Fibroblast of skin of right biceps (primary cell): ENCODE measurements at places on chromosomes 7 and 10.

GRCh38 chr7:56218510-56218909 is 102.3 kb upstream of the NUPR2 start:
- no peak for DNase-seq

- no peak for DNase-seq
Measured at GRCh38 chr7:101985057-101985902, 167.9 kb downstream of the CUX1 start.

- DNase-seq: no peak
Measured at GRCh38 chr7:26376175-26376917, 84.7 kb downstream of the SNX10 start.

DNA sequence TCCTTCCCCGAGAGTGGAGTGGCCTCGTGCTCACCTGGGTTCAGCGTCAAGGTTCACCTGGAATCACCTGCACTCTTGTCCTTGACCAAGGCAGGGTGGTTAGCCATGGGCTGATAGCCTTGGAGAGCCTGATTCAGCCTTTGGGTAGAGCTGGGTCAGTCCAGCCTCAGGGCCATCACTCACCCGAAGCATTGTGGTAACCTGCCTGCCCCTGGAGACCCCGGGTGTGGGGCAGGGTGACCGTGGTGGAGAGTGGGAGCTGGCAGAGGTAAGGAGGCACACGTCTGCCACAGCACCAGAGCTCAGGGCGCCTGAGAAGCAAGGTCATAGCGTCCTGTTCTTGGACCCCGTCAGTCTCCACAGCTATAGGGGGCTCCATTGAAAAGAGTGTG is 27.8 kb upstream of the WDFY4 start:
- DNase-seq: no peak

GRCh38 chr7:131836733-131837132 is 280.3 kb upstream of the PODXL start:
- DNase-seq: no peak

DNA sequence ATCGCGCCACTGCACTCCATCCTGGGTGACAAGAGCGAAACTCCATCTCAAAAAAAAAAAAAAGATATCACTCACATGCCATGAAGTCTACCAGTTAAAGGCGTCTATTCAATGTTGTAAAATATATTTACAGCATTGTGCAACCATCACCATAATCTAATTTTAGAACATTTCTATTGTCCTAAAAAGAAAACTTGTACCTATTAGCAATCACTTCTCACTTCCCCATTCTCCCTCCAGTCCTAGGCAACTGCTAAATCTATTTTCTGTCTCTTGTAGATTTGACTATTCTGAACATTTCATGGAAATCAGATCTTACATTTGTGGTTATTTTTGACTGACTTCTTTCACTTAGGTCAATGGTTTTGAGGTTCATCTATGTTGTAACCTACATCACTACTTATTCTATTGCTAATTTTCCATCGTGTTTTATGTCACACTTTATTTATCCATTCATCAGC is 25.2 kb upstream of the OTUD1 start:
- DNase-seq: no peak

DNA sequence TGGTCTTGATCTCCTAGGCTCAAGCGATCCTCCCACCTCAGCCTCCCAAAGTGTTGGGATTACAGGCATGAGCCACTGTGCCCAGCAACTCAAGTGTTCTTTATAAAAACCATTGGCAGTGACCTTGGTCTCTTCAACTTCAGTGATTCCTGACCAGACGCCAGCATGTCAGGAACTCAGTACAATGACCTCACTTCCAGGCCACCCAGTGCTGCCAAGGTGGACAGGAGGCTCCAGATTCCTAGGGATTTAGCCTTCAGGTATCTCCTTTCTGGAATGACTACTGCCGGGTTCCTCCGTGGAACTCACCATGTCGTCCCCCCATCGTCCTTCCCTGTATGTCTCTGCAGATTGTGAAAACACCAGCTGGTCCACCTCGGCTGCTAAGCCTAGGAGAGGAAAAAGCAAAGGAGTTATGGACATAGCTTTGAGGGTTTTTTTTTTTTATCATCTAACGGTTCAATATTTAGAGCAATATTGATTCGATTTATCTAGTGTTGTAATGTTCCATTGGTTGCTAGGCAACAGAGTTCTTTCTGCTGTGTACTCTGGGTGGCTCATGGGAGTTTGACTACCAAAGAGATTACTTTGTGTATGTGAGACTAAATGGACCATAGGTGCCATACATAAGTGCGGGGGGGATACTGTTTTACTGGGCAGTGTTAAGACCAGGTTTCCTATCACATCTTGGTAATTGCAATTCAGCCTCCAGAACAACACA is 425.8 kb upstream of the AUTS2 start:
- no peak for DNase-seq

- peak; percentile 81 for DNase-seq
Measured at GRCh38 chr7:6435486-6436384, 12.0 kb downstream of the DAGLB start.

DNA sequence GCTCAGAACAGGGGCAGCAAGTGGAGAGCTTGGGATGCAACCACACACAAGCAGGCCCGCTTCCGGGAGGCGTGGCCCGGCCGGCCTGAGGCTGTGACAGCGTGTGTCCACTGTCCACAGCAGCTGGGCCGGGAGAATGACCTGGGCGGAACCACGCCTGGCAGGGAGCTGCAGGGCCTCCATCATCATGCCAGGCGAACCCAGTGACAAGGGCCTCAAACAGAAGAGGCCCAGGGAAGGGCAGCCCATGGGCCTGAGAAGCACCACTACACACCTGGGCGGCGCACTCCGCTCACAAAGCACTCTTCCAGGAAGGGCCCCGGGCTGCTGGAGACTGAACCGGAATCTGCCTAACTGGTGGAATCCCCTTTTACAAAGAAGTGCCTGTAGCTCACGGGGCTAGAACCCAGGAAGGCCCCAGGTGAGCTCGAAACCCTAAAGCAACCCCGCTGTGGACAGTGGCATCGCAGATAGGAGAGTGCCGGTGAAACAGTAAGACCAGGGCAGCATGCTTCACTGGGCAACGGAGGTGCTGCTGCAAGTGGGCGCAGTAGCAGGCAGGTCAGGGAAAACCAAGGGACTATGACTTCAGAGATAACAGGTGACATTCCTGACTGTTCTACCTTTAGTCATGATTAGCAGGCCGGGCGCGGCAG is 66.0 kb downstream of the MAD1L1 start:
- no peak for DNase-seq

- DNase-seq: no peak
Measured at GRCh38 chr7:23287612-23288011, 11.5 kb upstream of the MALSU1 start.

- DNase-seq: no peak
Measured at GRCh38 chr7:14376711-14377110, 387.2 kb upstream of the ETV1 start.

DNA sequence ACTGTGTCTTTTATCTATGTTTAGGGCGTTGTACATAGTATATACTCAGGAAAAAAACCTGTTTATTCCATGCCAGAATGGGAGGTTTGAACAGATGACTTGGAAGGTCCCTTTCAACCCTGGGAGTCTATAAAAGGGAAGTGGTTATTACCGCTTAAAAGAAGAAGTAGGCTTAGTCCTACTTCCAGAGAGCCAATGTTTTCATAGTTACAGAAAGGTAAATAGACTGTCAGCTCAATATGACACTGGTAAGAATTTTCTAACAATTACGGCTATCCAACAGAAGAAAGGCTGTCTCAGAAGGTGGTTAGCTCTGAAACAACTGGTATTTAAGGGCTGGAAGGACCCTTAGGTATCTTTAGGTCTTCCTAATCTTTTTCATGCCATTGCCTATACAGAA is 1.1 kb upstream of the TFAM start:
- no peak for DNase-seq
